ENCODE measurements at places on chromosomes 2 and 18. TPM values are rescaled to one million over a fixed set of nuclear protein-coding genes. Genes with fewer than 3 reads are reported as not detected.

IGFBP5 gene
- 3.3 TPM for total RNA-seq

CCDC121 gene
- 1.2 TPM for total RNA-seq

CHRNG gene
- not detected for total RNA-seq

DYNAP gene
- total RNA-seq, result not detected

AQP12B gene
- total RNA-seq, result not detected

COL6A3 gene
- 2.5 TPM for total RNA-seq

DNA sequence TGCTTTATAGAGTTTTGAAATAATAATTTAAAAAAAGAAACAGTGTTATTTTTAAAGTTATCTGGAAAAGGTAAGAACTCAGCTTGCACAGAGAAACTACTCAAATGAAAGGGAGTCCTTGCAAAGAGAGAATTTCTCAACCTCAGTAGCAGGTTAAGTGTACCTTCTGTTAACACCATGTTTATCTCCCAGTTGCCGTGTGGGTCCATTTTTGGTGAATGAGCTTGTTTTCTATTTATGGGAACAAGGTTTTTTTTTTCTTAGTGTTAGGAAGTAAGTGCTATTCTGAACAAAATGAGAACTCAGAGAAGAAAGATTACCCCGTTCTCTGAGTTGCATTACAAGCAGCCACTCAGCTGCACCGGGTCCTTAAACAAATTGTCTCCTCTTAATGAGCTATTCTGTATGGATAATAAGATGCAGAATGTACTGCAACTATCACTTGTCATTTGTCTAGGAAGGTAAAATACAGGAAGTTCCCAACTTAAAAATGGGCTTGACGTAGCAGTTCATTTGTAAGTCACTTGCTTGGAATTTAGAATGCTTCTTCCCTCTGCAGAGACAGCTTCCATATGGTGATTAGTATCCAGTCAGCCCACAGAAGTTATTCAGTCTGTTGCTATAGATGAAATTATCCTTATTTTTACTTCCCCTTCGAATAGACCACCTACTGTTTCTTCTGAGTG is 74.9 kb downstream of the LTBP1 start:
- no peak overlapping the region for H3K27ac ChIP-seq
- H3K36me3 ChIP-seq, result no peaks in the 10 kb centered on the region
- DNase-seq, result no peak
- H3K4me1 ChIP-seq, result no peaks in the 10 kb centered on the region
- H3K4me3 ChIP-seq, result no peak overlapping the region
- peaks cover 9% of the 10 kb centered on the region for H3K27me3 ChIP-seq

GRCh38 chr18:10515456-10515855 is 10.4 kb upstream of the NAPG start:
- DNase-seq, result no peak
- H3K4me1 ChIP-seq, result no peaks in the 10 kb centered on the region
- H3K27me3 ChIP-seq, result peaks cover 41% of the 10 kb centered on the region

DNA sequence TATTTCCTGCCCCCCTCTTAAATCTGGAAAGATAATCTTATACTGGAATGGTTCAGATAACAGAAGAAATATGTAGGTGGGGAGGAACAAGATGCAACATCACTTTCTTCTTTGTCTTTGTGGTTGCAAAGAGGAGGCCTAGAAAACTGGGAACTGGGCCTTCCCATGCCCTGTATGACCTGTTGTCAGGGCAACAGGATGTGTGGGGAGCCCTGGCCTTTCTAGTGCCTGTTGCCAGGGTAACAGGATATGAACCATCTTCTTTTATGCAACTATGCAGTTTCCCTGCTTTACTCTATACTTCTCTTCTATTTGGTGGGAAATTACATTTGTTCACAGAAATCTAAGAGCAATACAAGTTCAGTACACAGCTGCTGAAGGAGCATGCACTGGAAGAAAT is 79.8 kb upstream of the PDE1A start:
- H3K4me1 ChIP-seq, result peaks cover 2% of the 10 kb centered on the region
- H3K27ac ChIP-seq, result no peak overlapping the region
- DNase-seq, result no peak
- H3K4me3 ChIP-seq, result no peak overlapping the region

- no peaks in the 10 kb centered on the region for H3K27me3 ChIP-seq
- no peak overlapping the region for H3K4me3 ChIP-seq
- H3K36me3 ChIP-seq, result peaks cover 13% of the 10 kb centered on the region
- no peaks in the 10 kb centered on the region for H3K4me1 ChIP-seq
- no peak for DNase-seq
These were observed 120.1 kb upstream of the CCDC195 start for GRCh38 chr2:224836263-224836662.

GRCh38 chr2:181771356-181771755 is 91.0 kb upstream of the NEUROD1 start:
- no peaks in the 10 kb centered on the region for H3K27me3 ChIP-seq
- H3K4me3 ChIP-seq, result no peak overlapping the region
- no peaks in the 10 kb centered on the region for H3K36me3 ChIP-seq
- no peak for DNase-seq
- no peak overlapping the region for H3K27ac ChIP-seq

GRCh38 chr2:10654069-10654468 is 35.7 kb downstream of the NOL10 start:
- no peak overlapping the region for H3K4me3 ChIP-seq
- H3K27me3 ChIP-seq, result no peaks in the 10 kb centered on the region
- no peaks in the 10 kb centered on the region for H3K4me1 ChIP-seq
- H3K36me3 ChIP-seq, result peaks cover 55% of the 10 kb centered on the region
- no peak for DNase-seq

GRCh38 chr2:96575785-96576456 is 39.4 kb downstream of the ARID5A start:
- H3K36me3 ChIP-seq, result no peaks in the 10 kb centered on the region
- no peaks in the 10 kb centered on the region for H3K27me3 ChIP-seq
- H3K4me1 ChIP-seq, result no peaks in the 10 kb centered on the region
- H3K27ac ChIP-seq, result no peak overlapping the region

DNA sequence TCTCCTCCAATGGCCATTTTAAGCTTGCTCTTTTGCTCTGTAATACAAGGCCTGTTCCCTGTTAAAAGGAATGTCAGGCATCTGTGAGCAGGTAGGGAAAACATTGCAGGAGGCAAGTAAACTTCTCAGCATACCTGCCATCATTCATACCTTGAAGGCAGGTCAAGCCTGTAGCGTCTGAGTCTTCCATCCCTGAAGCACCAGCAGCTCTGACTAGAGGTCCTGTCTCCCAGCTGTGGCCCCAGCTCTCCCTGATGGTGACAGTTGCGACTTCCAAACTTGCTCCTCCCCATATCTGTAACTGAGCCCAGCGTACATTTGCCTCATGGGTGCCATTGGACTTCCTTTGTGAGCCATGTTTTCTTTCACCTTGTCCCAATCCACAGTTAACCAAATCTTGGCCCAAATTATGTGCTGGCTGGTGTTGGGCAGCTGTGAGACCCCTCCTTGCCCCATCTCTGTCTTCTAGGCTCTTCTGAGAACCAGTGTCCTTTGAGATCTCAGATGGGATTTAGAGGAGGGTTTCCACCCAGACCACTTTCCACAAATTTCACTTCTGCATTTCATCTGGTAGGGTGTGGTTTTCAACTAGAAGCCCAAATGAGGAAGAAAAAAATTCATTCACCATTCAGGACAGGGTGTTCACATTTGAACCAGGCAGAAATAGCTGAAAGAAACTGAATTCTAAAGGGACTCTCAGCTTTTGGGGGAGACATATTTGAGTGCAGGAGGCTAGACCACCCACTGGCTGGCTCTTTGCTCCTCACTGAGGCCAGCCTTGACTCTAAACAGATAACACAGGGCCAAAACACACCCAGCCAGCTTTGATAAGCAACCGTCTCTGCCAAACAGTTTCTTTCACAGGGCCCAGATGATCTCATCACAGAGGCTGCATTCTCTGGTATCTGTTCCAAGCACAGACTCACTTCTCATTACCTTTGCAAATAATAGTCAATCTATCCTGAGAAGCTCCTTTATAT is 66.4 kb upstream of the MSH2 start:
- H3K4me1 ChIP-seq, result no peaks in the 10 kb centered on the region
- no peaks in the 10 kb centered on the region for H3K36me3 ChIP-seq
- no peak for DNase-seq
- H3K27me3 ChIP-seq, result peaks cover 4% of the 10 kb centered on the region
- H3K4me3 ChIP-seq, result no peak overlapping the region

- no peak for DNase-seq
- H3K36me3 ChIP-seq, result no peaks in the 10 kb centered on the region
- no peak overlapping the region for H3K27ac ChIP-seq
These were observed 117.9 kb downstream of the CSRNP3 start for GRCh38 chr2:165587335-165587938.

DNA sequence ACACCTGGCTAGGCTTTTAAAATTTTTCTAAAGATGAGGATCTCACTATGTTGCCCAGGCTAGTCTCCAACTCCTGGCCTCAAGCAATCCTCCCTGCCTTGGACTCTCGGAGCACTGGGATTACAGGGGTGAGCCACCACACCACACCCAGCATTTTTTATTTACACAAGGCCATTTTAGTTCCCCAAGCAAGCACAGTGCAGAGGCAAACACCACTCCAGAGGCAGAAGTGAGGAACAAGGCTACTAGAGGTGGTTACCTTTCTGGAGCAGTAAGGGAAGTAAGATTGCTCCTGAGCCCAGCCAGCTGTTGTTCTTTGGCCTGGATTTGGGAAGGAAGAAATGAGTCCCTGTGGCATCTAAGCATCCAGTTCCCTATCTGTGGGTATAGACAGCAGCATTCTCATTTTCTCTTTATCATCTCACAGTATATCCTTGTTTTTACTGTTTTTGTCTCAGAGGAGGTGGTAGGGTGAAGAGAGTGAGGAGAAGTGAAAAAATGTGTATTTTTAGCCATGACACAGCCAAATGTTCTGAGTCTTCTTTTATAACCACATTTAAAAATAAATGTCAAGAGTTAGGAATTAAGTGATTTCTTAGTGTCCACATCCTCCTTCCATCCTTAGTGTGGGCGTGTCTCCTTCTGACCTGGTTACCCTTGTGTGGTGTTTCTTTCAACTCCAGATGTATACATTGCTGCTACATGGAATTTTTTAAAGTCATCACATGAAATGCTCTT is 10.5 kb upstream of the TTC39C start:
- peak overlapping the region; percentile 87 for H3K27ac ChIP-seq
- no peak for DNase-seq
- peaks cover 20% of the 10 kb centered on the region for H3K4me1 ChIP-seq
- no peak overlapping the region for H3K4me3 ChIP-seq

DNA sequence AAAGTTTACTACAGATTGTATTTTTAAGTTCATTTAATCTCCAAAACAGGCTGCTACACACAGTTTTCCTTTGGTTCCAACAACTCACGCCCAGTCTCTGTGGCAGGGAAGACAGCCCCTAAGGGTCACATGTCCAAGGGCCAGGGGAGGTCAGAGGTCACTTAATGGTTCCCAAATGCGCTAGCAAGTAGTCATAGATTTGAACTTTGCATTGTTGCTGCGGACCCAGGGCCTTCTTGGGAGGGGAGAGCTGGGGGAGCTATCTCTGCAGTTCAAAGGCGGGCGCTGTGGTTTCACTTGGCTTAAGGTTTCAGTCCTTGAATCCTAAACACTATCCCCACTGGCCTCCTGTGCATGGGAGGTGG is 74.8 kb upstream of the ZNF532 start:
- no peak overlapping the region for H3K4me3 ChIP-seq
- H3K27ac ChIP-seq, result no peak overlapping the region
- H3K4me1 ChIP-seq, result no peaks in the 10 kb centered on the region
- peaks cover 24% of the 10 kb centered on the region for H3K27me3 ChIP-seq

DNA sequence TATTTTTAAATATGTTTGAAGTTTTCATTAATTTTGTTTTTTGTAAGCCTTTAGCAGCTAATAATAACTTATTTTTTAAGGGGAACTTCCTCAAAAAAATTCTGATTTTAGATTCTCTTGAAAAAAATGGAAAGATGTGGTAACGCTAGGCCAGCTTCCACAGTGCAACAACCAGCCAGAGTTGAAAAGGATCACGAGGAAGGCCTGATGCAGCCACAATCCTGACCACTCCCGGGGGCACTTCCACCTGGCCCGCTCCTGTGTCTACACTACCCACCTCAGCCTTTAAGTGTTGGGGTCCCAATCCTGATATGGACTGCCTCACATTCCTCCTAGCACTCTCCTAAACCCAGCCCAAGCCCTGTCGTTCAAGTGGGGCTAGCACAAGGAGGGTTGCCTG is 101.1 kb downstream of the TMEM17 start:
- H3K4me3 ChIP-seq, result no peak overlapping the region
- H3K27ac ChIP-seq, result no peak overlapping the region
- H3K36me3 ChIP-seq, result no peaks in the 10 kb centered on the region
- H3K27me3 ChIP-seq, result no peaks in the 10 kb centered on the region
- H3K4me1 ChIP-seq, result peaks cover 3% of the 10 kb centered on the region

GRCh38 chr2:215060861-215061536 is 77.4 kb downstream of the ABCA12 start:
- H3K4me3 ChIP-seq, result no peak overlapping the region
- H3K4me1 ChIP-seq, result no peaks in the 10 kb centered on the region
- H3K27ac ChIP-seq, result no peak overlapping the region
- no peaks in the 10 kb centered on the region for H3K36me3 ChIP-seq

DNA sequence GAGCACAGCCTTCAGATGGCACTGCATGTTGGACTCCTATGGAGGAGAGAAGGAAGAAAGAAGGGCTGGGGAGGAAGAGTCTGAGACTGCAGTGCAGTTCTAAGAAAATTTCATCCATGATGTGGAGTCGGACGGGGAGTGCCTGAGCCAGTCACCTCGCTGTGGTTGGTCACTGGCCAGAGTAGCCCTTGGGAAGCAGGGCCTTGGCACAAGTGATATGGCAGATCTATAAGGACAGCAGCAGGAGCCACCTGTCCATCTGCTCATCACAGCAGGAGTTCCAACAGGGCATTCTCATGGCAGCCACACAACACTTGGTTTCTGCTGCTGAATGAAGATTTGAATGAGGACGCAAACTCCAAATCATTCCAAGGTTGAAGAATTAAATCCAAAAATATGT is 314.8 kb downstream of the CYP26B1 start:
- no peak for DNase-seq
- no peak overlapping the region for H3K27ac ChIP-seq
- no peak overlapping the region for H3K4me3 ChIP-seq
- H3K36me3 ChIP-seq, result no peaks in the 10 kb centered on the region

DNA sequence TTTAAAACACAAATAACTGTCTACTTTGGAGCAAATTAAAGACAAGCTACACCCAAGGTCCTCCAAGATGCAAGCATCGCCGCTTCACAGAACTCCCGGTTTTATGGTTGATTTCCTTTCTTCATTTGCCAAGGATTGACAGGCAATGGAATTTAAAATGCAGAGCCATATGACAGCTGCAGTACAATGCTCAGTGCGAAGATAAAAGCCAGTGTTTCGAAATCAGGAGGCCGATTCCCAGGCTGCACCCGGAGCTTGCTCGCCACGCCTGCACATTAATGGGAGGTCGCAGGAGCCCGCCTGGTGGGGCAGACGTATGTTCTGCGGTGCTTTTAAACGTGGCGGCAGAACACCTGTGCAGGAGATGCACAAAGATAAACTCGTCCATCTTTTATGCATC is 727.6 kb upstream of the SOX11 start:
- no peak overlapping the region for H3K4me3 ChIP-seq
- H3K27ac ChIP-seq, result no peak overlapping the region
- no peaks in the 10 kb centered on the region for H3K36me3 ChIP-seq
- H3K4me1 ChIP-seq, result no peaks in the 10 kb centered on the region
- H3K27me3 ChIP-seq, result no peaks in the 10 kb centered on the region
- no peak for DNase-seq

- peaks cover 5% of the 10 kb centered on the region for H3K27me3 ChIP-seq
- no peaks in the 10 kb centered on the region for H3K36me3 ChIP-seq
- H3K4me1 ChIP-seq, result no peaks in the 10 kb centered on the region
These were observed 182.6 kb upstream of the HAAO start for GRCh38 chr2:42974721-42975717.
